ENCODE measurements at places on chromosomes 4 and X.

GRCh38 chr4:54495641-54496040 is 162.1 kb upstream of the KIT start:
- DNase-seq, result no peak

- DNase-seq, result no peak
Observed at GRCh38 chrX:140507982-140508305, 3.1 kb upstream of the SOX3 start.

DNA sequence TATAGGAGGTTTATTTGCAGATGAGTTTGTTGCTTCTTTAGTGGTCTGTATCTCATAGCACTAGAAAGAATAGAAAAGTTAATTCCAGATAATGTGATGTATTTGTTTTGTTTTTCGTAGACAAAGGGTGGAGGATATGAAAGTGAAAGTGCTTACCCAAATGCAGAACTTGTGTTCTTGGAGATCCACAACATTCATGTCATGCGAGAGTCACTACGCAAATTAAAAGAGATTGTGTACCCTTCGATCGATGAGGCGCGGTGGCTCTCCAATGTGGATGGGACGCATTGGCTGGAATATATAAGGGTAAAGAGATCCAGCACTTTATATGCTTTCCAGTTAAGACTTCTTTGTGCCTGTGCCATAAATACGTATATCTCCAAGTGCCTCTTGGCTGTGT is 43.3 kb downstream of the MTMR1 start:
- no peak for DNase-seq

GRCh38 chr4:187504974-187505797 is 490.4 kb upstream of the ZFP42 start:
- no peak for DNase-seq

DNA sequence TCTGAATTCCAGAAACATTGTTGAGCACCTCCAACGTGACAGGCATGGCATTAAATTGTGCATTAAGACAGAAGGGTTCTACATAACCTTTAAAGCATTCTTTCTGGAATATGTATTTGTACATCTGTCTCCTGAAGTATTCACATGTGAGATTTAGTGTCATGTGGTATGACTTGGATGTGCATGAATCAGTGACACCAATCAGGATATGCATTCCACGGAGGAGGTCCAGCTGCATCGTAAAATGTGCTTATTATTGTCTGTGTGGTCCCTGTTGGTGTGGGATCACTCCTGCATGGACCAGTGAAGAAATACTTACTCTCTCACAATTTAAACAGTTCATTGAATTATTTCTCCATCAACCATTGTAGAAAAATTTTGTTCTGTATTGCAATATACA is 149.0 kb downstream of the MID1 start:
- no peak for DNase-seq

DNA sequence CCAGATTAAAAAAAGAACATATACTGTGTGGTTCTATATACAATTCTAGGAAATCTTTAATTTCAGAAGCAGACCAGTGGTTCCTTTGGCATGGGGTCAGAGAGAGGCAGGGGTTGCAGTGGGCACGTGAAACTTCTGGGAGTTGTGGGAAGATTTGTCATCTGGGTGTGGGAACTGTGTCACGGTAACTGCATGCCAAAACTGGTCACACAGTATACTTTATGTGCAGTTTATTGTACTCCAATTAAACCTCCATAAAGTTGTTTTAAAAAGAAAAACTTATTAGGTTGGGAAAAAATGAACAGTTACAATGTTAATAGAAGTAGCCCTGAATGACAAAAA is 26.7 kb upstream of the STS start:
- DNase-seq, result no peak

DNA sequence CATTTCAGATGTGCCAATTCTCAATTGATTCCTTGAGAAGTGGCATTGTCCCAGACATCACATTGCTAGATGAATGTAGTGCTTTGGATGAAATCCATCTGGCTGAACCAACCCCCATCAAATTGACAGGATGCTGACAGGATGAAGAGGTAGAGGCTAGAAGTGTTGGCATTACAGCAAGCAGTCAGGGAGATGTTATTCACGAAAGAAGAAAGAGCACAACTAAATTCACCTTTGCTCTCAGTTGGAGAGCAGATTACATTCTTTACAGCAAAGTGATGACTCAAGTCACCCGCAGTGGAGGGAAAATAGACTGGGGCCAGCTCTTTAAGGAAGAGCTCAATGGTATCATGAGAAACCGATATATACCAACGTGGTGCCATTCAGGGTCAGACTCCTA is 259.6 kb downstream of the C4orf33 start:
- DNase-seq, result no peak

- no peak for DNase-seq
Observed at GRCh38 chr4:106421441-106422296, 53.1 kb upstream of the GIMD1 start.

- no peak for DNase-seq
Observed at GRCh38 chrX:9048801-9049200, 14.9 kb upstream of the FAM9B start.

All from activated CD4-positive, alpha-beta T cell treated with anti-CD3 and anti-CD28 coated beads for 1 hour (primary cell).